Hindlimb muscle (tissue), 1 donor: ENCODE measurements at places on chromosomes 16 and 17.
A peak's percentile ranks its signal among the peaks of the same experiment; 100 is the strongest.

DNA sequence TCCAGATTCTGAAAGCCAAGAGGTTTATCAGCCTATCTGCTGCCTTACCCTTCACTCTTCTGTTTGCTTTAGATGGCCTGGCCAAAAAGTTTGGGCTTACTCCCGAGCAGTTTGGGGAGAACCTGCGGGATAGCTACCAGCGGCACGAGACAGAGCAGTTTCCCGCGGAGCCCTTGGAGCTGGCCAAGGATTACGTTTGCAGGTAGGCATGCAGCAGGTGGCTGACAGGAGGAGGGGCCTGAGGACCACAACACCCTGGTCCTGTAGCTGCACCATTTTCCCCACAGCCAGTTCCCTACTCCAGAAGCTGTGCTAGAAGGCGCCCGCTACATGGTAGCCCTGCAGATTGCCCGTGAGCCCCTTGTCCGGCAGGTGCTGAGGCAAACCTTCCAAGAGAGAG, 20.6 kb downstream of the SUPT6H start:
- DNase-seq, result no peak

GRCh38 chr16:87809150-87809902, 43.5 kb upstream of the KLHDC4 start:
- DNase-seq, result no peak

DNA sequence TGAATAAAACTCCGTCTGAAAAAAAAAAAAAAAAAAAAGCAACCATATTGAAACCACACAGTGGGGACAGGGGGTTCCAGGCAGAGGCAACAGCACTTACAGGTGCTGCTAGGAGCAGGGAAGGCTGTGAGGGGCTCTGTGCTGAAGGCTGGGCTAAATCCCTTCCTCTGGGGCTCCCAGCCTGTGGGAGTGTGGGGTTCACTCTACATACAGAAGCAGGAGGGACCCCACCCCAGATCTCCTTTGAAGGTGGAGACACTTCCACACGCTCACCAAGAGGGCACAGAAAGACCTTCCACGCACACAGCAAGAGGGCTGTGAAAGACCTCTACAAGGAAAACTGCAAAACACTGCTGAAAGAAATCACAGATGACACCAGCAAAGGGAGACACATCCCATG, 53.9 kb downstream of the USP22 start:
- no peak for DNase-seq

DNA sequence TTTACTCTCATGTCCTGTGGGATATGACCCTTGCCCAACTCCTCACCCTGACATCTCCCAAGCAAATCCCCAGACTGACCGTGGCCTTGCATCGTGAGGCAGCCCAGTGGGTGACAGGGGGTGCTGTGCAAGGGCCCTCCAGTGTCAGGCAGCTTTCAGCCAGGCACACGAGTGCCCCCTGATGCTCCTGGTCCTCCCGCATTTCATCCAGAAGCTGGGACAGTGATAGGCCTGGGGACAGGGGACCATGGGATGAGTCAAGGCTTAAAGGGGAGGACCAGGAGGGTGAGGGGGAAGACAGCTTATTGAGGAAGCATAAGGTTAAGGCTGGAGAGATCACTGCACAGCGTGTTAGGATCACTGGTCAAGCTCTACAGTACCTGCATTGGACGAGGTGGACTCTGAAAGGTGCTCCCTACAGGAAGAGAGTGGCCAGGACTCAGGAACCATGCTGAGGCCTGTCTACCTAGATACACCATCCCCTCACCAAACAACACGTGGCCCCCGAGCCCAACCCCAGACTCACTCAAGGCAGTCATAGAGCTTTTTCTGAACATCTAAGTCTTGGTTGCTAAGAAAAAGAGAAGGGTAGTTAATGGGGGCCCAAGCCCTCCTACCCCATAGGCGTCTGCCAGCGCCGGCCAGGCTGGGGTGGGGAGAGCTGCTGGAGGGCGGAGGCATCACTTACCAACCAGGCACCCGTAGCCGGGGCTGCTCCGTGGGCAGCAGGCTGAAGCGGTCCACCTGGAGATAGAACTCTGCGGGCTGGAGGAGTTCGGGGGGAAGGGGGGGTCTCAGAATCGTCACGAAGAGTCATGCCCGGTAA, 998 bp downstream of the ACD start:
- DNase-seq, result no peak

- DNase-seq, result no peak
These were observed 10.1 kb downstream of the TEKT5 start for GRCh38 chr16:10684511-10685151.

- DNase-seq, result no peak
These were observed 20.6 kb downstream of the DNAAF1 start for GRCh38 chr16:84165746-84166145.

- DNase-seq, result no peak
These were observed 4.8 kb downstream of the RPA1 start for GRCh38 chr17:1834380-1835149.

- no peak for DNase-seq
These were observed 28.0 kb downstream of the CTU2 start for GRCh38 chr16:88734361-88734728.

DNA sequence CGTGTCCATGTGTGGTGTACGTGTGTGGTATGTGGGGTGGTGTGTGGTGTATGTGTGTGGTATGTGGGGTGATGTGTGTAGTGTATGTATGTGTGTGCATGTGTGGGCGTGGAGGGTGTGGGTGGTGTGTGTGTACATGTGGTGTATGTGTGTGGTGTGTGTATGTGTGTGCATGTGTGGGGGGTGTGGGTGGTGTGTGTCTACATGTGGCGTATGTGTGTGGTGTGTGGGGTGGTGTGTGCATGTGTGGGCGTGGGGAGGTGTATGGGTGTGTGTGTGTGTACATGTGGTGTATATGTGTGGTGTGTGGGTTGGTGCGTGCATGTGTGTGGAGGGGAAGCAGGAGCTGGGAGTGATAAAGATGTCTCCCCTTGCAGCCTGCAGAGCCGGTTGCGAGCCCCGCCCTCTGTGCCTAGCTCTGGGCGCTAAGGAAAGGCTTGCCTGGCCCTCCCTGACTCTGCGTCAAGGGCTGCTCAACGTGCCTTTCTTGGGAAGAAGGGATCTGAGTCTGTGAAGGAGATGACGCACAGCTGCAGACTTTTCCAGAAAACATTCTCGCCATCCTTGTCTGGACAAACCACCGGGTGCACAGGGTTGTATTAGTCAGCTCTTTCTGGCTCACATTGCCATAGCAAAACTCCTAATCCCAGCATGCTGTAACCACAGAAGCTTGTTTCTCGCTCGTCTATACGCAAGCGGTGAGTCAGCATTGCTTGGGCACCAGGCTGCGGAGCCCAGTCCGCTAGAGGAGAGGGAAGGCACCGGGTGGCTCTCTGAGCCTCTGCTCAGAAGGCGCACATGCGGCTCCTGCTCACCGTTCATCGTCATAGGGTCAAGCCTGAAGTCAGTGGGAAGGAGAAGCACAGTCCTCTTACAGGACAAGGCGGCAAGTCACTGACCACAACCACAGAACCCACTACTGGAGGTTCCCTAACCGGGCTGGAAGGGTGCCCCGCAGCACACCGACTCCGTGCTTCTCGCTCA, 2.0 kb upstream of the CD300H start:
- peak; percentile 27 for DNase-seq
